GM12864 (cell line): ENCODE measurements at places on chromosomes 3 and 15.

- no peak for DNase-seq
Measured at GRCh38 chr3:29440413-29441305, 159.8 kb downstream of the RBMS3 start.

DNA sequence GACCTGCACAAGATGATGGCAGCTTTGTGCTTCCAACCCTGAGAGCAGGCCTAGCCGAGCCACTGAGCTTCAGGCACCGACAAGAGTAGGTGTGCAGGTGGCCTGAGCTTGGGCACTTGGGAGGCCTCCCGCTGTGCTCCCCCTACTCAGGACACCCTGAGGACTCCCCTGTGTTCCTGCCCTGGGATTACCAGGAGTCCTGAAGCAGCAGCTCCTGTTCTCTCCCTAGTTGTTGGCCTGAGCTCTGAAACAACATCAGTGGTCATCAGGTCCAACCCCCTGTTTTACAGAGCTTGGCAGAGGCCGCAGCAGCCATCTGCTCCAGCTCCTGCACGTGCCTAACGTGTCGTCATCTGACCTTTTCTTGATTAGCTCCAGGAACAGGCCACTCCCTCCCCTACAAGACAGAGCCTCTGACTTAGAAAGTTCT lies 8.0 kb upstream of the MESP2 start:
- DNase-seq, result no peak

DNA sequence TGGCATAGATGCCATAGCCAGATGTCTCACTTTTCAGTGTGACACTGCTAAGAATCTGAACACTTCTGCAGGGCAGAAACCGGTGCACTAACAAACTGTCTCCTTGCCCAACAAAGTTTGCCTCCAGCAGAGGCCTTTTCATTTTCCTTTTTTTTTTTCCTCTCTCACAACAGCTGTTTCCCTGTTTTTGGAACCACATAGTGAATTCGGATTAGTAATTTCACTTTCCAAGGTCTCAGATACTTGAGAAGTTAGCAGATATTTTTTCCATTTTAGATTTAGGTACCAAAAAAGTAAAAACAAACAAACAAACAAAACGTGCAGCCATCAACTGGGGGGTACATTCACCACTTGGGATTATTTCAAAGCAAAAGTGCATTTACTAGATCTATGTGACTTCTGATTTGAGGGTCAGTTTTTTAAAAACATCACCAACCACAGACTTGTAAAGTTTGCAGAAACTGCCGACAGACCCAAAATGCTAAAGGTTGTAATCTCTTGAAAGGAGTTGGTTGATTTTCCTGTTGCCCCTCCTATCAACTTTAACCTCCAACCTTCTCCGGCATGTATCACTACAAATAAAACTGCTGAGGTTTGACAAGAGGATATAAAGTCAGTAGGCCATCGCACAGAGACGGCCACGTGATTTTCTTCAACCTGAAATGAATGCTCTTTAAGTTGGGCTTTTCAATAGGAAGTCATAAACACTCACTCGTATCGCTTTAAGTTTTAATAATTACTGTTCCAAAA lies 169.1 kb downstream of the CDIN1 start:
- DNase-seq, result no peak

DNA sequence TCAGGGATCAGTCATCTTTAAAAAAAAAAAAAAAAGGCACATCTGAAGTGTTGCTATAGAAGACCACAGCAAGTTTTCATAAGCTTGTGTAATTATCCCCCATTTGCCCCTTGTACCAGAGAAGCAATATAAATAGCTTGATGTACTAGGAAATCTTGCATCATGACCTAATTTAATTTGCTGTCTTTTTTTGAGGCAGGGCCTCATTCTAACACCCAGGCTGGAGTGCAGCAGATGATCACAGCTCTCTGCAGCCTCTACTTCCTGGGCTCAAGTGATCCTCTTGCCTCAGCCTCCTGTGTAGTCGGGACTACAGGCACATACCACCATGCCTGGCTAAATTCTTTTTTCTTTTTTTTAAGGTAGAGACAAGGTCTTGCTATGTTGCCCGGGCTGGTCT lies 88.7 kb downstream of the ARIH1 start:
- DNase-seq, result no peak

GRCh38 chr15:80160570-80161156 lies 7.9 kb downstream of the FAH start:
- DNase-seq, result peak; percentile 65

GRCh38 chr3:173538410-173538809 lies 140.9 kb downstream of the NLGN1 start:
- DNase-seq, result no peak

DNA sequence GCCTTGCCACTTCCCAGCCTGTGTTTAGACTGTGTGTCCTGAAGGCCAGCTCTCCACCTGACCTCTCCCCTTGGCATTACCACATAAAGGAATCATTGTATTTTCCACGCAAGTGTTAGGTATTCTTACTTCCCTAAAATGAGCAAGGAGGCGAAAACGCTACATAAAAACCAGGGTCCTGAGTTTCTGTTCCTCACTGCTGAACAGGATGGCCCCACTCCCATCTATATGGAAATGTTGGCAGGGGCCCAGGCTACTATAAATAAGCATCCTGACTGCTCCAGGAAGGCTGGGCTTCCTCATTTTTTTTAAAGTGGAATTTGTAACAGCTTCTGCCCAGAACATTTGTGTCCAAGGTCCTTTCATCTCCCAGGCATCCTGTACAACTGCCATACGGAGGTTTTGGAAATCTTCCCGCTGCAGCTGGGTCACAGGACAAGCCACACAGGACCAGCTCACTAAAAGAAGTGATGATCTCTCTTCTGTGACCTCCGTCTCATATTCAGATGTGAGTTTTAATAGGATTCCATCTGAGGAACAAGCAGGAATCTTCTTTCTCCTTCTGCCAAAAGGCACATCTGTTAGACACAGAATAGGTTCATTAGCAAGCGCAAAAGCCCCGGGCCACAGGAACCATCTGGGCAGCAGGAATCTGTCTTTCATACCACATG lies 56.4 kb upstream of the LIMD1 start:
- DNase-seq, result no peak

- DNase-seq, result no peak
Measured at GRCh38 chr3:195003006-195003892, 267.7 kb downstream of the XXYLT1 start.

DNA sequence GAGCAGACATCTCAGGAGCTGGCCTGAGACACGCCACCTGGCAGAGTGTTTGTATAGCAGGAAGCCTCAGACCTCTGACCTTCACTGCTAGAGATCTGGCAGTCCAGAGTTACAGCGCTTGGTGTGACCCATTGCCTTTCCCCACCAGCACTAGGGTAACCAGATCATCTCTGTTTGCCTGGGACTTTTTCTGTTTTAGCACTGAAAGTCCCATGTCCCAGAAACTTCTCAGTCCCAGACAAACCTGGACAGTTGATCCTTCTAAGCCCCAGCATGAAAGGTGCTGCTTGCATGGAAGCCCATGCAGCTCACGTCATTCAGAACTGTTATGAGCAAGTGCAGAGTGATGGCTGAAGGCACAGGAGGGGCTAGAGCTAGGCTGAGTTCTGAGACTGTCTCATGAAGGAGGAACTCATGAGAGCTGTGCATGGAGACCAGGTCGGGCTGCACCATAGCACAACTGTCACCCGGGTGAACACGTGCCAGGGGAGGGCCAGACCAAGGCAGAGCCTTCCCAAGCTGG lies 18.2 kb upstream of the AHSG start:
- no peak for DNase-seq

DNA sequence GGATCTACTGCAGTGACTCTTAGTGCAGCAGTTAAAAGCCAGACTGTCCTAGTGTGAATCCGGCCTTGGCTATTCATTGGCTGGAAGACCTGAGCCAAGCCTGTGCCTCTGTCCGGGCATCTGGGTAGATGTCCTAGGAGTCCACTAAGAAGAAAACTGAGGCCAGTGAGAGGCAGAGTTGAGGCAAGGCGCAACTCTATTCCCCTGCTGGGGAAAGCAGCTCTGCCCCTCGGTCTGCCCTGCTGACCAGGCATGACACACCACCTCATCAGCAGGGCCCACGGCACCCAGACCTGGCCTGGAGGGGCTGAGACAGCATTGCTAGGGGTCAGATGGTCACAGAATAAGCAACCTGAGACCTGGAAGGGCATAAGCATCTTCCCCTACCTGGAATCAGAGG lies 46.7 kb upstream of the ABHD2 start:
- no peak for DNase-seq

GRCh38 chr15:50774450-50774849 lies 8.9 kb upstream of the SPPL2A start:
- no peak for DNase-seq

- no peak for DNase-seq
Measured at GRCh38 chr3:113953677-113954076, 5.9 kb downstream of the ZDHHC23 start.

GRCh38 chr3:37527361-37527760 lies 334.3 kb upstream of the CTDSPL start:
- no peak for DNase-seq

- DNase-seq, result no peak
Measured at GRCh38 chr3:152196782-152197181, 71.9 kb upstream of the MBNL1 start.

- no peak for DNase-seq
Measured at GRCh38 chr3:23490459-23490858, 287.3 kb downstream of the UBE2E2 start.

DNA sequence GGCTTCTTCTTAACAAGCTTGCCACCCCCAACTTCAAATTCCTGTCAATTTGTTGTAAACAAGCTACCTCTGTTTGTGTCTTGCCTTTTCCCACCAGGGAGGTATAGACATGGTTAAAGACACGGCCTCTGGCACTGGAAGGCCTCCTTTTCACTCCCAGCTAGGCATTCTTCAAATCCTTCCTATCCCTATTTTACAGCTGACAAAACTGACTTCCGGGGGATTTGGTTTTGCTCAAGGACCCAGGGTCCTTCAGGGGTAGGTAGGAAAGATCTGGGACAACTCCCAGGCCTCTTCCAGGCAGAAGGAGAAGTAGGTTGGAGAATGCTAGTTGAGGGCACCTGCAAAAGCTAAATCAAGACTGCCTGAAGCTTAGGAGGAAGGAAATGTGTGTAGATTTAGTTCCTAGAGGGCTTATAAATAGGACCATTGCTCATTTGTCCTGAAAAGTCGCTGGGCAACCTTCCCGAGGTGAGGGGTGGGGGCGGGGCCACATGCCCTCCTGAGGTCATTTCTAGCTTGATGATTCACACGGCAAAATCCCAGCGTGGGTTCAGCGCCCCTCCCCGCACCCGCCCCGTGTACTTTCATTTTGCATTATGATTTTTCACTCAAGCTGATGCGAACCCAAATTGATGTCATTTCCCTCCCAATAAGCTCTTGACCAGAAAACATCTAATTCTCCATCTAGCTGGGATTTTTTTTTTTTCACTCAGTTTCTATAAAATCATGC lies 365.5 kb downstream of the SHQ1 start:
- DNase-seq, result peak; percentile 43

DNA sequence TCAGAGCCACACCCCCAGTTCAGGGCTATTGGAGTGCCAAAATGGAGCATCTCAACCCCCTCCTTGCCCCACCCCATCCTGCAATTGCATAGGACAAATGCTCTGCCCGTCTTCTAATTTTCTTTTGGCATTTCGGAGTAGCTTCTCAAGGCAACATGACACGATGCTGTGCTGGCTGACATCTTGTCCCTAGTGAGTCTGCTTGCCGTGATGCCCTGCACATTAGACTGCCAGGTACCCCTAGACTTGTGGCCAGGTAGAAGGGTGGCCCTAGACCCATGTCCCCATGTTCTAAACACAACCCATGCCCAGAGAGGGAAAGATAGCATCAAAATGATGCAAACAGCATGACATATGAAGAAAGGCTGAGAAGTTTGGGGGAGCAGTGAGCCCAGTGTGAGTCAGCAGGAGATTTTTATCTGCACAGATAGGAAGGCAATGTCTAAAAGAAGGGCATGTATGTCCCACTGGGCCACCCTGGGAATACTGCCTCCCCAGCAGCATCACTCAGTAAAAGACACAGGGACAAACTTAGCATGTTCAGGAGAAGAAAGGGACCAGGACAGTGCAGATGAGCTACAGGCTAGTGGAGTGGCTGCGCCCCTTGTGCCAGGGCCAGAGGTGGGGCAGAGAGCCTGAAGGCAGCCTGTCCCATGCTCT lies 36.8 kb downstream of the CA12 start:
- DNase-seq, result no peak

- DNase-seq, result no peak
Measured at GRCh38 chr15:74920456-74920855, 13.8 kb upstream of the FAM219B start.
